ENCODE measurements at places on chromosomes 6 and 20.

DNA sequence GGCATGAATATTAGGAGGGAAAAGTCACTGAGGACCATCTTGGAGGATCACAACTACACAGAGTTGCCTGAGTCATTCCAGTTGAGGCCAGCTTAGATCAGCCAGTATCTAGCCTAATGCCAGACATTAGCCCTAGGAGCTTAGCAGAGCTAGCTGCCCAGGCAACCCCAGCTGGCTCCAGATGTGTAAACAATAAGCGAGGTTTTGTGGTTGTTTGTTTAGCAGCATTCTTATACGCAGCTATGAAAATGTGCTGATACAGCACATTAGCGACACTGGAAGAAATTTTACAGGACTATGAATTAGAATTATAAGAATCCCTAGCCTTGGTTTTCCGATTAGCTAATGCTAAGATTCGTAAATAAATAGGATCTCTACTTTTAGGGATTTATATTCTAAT, 59.3 kb downstream of the BTBD3 start:
- DNase-seq = no peak

GRCh38 chr20:32964575-32964974, 39.7 kb downstream of the SUN5 start:
- DNase-seq = no peak

DNA sequence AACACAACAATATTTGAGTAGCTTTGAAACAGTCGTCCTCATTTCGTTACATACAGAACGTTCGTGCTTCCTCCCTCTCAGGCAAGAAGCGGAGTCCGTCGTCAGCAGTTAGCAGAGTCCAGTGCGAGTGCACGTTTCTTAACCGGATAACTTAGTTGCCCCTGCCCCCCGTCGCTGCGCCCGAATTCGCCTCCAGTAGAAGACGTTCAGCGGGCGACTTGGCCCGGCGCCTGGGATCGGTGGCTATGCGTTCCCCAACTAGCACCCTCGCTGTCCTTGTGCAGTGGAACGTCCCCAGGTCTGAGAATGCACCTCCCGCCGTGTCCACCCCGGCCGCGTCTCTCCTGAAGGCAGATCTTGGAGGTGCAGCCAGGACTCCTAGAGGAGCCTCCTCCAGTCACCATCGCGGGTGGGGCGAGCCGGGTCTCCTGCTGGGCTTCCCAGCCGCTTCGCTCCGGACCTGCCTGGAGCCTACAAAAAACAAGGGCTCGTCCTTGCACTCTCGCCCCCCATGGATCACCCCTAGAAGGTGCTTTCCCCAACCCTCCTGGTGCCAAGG, 910 bp upstream of the PCSK2 start:
- no peak for DNase-seq

GRCh38 chr6:116571683-116572000, 338 bp downstream of the RWDD1 start:
- no peak for DNase-seq

GRCh38 chr20:37533154-37533715, 5.6 kb upstream of the BLCAP start:
- no peak for DNase-seq

DNA sequence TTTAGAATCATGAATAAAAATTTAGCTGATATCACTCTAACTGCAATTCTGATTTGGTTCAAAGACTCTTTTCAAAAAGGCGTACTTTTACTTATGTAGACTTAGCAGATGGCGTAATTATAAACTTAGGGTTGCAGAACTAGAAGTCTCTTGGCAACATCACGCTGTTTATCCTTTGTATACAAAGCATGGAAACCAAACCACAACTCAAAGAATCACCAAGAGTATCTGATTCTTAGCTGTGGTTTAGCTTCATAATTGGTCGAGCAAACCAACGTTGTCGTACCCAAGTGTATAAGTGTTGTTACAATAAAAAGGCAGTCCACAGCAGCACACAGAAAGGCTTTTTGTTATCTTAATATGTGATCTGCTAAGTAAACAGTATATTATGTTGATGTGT, 18.2 kb downstream of the STMND1 start:
- DNase-seq = peak; percentile 93

DNA sequence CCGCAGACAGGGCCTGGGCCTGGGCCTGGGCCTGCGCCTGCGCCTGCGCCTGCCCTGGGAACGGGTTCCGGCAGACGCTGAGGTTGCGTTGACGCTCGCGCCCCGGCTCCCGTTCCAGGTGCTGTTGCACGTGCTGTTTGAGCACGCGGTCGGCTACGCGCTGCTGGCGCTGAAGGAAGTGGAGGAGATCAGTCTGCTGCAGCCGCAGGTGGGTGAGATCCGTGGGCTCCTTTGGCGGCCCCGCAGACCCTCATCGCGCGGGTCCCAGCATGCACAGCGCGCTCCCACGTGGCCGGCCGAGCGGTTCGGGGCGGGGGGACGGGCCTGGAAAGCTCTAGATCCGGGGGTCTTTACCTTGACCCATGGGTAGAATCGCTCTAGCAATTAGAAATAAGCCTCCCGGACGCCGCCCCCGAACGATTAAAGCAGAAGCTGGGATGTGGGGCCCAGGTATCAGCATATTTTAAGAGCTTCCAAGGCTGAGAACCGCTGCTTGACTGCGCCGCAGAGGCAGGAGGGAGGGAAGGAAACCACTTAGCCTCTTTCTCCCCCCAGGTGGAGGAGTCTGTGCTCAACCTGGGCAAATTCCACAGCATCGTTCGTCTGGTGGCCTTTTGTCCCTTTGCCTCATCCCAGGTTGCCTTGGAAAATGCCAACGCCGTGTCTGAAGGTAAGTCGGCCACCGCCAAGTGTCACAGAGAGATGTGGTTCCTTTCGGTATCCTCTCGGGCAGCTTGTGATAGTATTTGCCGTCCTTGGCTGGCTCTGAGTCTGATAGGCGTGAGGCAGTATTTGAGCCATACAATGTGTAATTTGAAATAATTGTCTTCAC, 508 bp downstream of the NOP56 start:
- DNase-seq = no peak

DNA sequence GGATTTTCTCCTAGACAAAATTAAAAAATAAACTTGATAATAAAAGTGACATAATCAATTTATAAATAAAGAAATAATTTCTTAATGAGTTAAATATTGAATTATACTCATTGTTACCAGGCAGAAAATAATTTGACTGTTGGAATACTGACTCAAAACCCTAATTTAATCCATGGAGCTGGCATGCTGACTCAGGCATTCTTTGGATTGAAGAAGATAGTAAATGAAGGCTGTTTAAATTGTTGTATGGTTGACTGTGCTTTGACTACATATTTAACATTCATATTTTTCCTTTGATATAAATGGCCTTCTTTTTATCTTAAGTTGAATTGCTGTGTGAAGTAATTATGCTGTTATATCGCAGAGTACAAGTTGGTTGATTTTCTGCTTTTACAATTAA, 11.7 kb downstream of the MANEA start:
- DNase-seq = no peak

GRCh38 chr20:56627122-56628014, 1.7 kb upstream of the TFAP2C start:
- DNase-seq = no peak

DNA sequence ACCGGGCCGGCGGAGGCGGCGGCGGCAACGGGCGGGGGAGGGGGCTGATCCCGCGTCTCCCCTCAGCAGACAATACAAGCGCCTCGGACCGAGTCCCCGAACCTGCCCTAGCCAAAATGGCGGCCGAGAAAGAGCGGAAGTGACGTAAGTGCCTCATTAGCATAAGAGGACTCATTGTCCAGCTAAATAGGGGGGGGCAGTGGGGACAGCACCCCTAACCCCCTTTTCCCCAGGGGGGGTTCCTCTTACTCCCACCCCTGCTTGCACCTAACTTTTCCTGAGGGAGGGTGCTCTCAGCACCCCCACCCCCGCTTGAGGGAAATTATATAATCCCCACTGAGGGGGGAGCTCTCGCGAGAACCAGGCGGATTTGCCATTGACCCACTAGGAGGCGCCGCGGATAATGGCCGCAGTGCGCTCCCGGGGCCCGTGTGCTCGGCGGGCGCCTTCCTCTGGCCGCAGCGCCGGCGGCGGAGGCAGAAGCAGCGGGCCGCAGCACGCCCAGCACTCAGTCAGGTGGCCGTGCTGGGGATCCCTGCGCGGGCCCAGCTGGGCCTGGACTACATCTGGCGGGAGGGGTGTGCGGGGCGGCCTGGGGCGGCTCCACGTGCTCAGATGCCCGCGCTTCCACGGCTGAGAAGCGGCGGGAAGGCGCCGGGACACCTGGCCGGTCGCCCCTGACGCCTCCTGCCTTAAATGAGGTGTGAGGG, at the start of gene ADNP:
TSS of gene ADNP (minus strand) at position 132 of the 710 bp plus-strand sequence. CDS start 27,441 bp downstream, outside the sequence.
- DNase-seq = peak; percentile 95

DNA sequence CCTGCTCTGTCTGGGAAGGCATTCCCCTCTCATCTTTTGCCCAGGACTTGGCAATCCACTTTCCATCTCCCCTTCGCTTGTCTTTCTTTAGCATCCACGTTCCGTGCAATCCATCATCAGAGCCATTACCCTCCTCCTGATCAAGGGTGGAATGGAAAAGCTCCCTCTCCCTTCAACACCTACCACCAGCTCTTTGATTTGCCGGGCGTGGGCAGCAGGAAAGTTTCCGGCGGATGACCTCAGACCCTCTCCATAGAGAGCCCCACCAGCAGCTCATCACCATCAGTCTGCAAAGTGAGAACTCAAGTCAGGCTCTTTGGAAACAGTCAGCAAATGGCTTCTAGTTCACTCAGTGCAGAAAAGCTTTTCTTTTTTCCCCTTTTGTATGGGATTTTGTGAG, 76.2 kb downstream of the TSHZ2 start:
- DNase-seq = no peak

DNA sequence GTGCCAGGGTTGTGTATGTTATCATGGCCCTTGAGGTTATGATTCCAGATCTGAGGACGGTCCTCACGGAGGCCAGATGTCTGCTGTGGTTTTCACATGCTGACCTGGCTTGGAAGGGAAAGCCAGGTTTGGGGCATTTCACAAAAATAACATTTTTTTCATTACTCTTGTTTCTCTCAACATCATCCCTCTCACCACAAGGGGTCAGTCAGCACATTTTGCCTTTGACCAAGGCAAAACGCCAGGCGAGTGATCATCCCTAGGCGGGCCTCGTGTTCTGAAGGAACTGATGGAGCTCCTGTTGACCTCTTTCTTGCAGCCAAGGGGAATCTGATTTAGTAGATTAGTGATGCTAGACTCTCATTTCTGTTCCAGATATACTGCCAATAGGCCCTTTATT, 133.5 kb downstream of the TBC1D7 start:
- DNase-seq = peak; percentile 71

DNA sequence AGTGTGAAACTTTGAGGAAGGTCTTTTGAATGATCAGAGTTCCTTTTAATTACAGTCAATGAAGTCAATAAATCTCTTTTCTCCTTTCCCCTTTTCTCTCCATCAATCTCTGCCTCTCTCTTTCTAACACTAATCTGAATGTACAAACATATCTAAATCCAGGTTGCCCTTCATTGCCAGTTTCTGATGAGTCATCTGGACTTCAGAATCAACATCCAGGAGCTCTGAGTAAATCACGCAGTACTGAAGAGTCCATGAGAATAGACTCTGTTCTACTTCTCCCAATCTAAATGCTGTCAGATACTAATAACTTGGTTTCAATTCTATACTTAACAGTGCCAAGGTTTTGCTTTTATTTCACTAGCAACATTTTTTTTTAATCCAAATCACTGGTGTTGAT, 238.7 kb upstream of the THEMIS start:
- DNase-seq = peak; percentile 72

GRCh38 chr20:1696521-1697209, 39.1 kb upstream of the SIRPG start:
- no peak for DNase-seq

- no peak for DNase-seq
Measured at GRCh38 chr6:108763931-108764579, 84.2 kb upstream of the ARMC2 start.

DNA sequence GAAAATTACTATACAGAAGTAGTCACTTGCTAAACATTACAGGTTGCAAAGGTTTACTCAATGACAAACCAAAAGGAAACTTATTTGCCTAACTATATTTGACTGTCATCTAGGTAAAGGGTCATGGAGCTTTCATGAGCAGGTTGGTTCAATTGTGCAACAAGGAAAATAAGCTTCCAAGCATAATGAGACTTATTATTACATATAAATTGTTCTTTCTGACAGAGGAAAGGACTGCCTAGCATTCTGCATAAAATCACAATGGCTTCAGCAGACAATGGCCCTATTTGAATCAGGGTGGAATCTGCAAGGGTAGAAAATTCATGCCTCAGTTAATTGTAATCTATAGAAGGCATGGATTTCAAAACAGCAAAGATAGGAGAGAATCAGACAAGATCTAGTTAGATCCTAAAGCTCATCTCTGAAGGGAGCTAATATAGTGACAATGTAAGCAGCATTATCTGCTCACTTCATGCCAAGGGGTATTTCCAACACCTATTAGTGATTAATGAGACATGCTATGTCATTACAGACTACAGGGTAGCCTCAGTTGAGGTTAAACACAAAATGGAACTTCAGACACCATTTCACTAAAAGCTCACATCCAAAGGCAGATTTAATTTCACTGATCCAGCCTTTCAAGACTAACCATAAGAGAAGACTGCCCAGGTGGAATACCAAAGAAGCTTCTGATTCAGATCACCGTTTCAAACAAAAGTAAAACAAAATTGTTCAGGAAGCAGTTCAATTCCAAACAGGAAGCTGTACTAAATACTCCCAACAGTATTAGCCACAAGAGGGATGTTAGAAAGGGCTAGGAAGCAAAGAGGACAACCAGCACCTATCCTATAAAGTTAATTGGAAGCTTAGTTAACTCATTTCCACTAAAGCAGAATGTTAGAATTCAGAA, 8.5 kb downstream of the STAU1 start:
- no peak for DNase-seq

DNA sequence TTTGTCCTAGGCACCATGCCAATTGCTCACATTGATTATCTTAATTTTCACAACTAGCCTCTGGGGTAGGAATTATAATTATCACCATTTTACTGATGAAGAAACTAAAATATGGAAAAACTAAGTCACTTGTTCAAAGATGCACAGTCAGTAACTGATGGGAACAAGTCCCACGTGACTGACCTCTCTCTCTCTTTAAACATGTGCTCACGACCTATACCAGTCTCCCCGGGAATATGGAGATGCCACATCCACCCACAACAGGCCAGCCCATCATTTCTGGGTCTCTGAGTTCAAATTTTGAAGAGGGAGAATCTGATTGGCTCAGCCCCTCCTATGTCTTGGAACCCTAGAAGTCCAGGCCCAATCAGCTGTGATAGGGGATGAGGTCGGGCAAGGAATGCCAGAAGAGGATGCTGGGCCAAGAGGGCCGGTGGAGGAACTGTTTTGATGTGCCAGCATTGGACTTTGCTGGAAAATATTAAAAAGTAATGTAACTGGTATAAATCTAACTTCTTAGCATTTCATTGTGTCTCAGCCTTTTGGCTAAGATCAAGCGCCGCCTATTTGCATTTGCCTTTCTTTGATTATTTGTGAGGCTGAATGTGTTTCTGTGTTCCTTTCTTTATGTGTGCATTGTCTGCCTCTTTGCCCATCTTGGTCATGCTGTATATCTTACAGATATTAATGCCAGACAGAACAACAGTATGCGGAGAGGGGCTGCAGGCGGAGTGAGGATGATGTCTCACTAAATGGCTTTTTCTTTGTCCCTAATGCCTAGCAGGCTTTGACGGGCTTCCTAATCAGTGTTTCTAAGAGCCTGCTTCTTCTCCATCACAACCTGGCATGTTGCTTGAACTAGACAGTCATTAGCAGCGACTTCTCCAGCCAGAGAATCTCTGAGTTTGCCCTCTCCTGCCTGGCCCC, 126.6 kb downstream of the VEGFA start:
- no peak for DNase-seq
